Iris pigment epithelial cell (primary cell): ENCODE measurements at places on chromosomes 1 and 21.

- peak; percentile 70 for DNase-seq
These were observed 939 bp upstream of the CCN1 start for GRCh38 chr1:85579622-85580021.

DNA sequence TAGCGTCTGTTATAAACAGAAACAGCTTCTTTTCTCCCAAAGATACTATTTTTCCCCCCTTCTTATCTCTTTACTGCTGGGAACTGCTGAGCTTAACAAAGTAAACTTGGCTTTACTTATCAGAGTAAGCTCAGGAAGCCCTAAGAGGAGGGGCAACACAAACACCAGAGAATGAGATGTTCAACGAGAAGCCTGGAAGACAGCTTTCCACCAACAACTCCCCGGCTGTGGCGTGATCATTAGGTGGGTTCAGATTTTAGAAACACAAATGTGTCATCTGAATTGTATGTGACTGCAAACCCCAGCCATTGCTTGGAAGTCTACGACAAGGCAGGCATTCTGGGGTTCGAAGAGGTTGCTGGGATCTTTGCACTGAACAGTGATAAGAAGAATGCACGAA, 181.2 kb upstream of the ESRRG start:
- DNase-seq: peak; percentile 5

DNA sequence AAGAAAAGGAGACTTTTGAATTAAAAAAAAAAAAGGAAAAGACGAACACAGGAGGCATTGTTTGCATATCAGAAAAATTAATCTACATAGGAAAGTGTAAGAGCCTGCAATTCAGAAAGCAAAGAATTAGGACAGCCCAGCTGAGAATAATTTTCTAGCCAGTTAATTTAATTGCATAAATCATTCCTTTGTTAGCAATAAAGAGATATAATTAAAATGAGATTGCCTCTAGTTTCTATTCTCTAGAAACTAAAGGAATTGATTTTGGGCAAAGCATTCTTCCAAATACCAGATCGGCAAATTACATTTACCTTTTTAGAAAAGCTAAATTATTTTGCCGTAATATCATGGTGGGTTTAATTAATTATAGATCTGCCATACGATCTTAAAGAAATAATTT, 46.0 kb downstream of the NUF2 start:
- DNase-seq: no peak

- peak; percentile 48 for DNase-seq
These were observed 317.0 kb downstream of the USP25 start for GRCh38 chr21:16046656-16047330.

DNA sequence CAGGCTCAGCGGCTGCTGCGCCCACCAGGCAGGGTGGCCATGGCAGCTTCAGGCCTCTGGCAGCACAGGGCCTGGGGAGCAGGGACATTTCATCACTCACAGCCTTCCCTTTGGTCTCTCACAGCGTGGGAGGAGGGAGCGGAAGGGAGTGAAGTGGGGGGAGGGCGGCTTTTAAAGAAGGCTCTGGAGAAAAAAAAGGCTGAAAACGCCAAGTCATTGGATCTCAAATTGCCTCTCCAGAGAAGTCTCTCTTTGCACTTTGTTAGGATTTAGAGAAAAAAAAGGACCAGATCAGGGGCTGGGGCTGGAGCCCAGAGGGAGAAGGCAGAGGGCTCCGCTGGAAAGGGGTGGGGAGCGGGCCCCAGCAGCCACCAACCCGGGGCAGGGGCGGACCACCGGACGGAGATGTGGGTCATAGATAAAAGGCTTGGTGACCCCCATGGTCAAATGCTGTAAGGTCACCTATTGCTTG, 209.9 kb downstream of the GRIK3 start:
- DNase-seq: no peak

- DNase-seq: no peak
These were observed 192.4 kb upstream of the CSF3R start for GRCh38 chr1:36675106-36675505.

DNA sequence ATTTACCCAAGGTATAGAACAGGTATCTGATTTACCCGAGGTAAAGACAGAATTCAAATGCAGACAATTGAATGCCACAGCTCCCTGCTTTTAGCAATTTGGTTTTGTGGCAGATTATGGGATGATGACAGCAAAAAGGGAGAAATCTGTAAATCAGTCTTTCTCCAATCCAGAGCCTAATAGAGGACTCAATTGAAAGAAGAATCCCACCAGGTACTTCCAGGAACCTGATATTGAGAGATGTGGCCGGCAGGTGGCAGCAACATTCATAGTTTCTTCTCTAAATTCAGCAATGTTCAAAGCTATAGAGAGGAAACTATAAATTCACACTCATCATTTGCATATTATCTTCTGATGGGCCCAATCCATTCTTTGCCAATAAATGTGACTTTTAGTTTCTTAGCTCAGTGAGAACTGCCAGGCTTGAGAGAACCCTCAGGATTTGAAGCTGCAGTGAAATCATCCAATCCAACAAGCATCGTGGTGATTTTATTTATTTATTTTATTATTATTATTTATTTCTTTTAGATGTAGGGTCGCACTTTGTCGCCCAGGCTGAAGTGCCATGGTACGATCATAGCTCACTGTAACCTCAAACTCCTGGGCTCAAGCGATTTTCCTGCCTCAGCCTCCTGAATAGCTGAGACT, 9.8 kb upstream of the PHACTR4 start:
- peak; percentile 64 for DNase-seq

DNA sequence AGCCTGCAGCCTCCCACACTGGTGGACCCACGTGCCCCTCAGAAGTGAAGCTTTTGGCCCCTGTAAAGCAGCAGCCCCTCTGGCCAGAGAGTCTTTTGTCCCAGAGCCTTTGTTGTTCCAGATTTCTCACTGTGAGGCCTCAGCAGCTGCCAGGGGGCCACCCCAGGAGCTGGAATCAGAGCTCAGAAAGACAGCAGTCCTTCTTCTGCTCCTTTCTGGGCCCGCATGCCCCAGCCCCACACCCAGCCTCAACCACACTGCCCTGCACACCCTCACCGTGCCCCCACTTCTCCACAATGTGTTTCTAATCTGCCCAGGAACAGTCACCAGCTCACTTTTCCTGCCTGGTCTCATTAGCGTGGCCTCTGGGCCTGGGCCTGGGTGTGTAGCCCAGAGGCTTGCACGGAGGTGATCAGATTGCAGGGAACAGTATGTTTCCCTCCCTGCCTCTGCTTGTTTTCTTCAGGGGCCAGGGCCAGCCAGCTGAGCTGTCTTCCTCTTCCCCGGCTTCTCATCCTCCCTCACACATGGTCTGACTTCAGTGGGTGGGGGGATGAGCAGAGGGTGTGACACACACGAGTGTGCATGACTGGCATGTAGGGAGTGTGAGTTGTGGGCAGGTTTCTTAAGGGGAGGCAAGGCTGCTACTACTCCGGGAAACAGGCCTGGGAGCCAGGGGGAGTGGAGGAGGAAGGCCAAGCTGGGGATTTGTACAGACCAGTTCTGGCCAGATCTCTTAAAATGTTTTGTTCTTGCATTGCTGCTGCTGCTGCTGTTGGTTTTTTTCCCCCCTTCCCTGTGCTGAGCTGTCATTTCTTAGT, 82.5 kb upstream of the ZNF648 start:
- peak; percentile 64 for DNase-seq

DNA sequence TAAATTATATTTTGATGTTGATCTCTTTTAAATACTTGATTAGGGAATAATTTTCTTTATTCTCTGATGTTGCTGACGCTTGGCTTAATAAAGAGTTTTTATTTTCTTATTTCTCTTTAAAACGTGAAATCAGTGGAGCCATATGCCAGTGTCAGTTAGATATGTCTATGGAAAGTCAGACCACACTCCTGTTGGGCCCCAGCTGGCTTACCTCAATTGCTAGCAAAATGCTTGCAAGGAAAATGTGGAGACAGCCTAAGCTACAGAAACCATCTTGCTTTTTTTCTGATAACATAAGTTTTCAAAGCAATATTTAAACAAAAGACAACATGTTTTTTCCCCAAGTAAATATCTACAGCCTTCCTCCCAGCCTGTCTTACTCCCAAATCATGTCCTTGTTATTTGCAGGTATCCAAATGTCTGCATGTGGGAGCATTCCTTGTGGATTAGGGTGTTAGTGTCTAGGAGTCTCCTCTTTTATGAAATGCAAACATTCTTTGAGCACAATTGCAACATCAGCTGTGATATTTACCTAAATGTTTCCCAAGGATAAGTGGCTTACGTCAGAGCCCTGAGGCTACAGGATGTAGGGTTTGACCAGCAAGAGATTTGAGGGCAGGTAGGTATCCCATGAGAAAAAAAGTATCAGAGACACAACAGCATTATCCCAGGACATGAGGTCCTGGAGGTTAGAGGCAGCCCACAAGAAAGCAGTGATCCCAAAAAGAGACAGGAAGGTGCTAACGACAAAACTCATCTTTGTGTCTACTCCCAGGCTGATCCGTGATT, 117.2 kb upstream of the KCNJ15 start:
- DNase-seq: peak; percentile 90

DNA sequence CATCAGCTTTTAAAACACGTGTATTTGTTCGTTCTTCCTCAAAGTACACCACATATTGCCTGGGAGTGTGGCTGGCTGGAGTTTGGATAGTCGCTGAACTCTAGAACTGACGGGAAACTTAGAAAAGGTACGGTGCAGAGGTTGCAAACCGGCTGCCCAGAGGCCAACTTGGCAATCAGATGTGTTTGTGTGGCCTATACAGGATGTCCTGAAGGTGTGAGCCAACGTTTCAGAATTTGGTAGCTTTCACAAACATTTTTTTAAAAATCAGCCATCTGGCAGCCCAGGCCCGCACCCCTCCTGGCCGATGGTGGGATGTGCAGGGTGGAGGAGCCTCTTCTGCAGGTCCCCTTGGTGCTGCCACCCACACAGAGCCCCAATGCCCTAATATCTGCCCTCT, 73.6 kb upstream of the SLC25A33 start:
- no peak for DNase-seq

GRCh38 chr1:14263671-14264070, 334.8 kb upstream of the KAZN start:
- no peak for DNase-seq

DNA sequence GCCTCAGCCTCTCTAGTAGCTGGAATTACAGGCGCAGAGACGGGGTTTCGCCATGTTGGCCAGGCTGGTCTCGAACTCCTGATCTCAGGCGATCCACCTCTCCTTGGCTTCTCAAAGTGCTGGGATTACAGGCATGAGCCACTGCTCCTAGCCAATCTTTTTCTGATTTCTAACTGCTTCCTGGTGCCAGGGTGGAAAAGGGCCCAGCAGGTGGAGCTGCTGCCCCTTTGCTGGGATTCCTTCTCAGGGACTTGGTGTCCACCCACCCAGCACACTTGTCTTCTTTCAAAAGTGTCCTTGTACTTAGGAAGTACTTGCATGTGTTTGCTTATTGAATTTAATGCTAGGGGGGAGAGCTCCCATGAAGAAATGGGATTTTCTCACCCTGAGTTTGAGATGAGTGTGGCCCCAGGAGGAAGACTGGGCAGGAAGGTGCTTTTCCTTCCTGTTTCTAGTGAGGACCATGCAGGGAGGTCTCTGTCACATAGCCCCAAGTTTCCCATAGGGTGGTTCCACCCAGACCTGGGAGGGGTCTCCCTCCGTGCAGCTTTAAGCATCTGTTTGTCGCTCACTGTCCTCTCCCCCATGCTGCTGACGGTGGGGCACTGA, 14.2 kb downstream of the UTP11 start:
- DNase-seq: peak; percentile 59

DNA sequence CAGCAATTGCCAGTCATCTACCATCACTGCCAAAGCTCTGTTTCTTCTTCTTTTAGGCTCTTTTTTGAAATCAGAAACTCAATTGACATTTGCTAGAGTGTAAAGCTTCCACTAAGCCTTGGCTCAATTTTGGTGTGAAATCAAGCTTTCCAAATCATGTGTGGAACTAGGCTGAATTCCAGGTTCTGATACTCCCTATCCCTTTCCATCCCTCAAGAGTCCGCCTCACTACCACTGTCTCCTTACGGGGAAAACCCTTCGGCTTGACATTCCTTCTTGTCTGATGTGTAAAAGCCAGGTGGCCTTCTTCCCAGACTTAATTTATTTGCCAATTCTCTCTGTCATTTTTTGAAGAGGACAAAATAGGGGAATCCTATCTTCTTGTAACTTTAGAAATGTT, 47.2 kb upstream of the PRMT6 start:
- DNase-seq: no peak

DNA sequence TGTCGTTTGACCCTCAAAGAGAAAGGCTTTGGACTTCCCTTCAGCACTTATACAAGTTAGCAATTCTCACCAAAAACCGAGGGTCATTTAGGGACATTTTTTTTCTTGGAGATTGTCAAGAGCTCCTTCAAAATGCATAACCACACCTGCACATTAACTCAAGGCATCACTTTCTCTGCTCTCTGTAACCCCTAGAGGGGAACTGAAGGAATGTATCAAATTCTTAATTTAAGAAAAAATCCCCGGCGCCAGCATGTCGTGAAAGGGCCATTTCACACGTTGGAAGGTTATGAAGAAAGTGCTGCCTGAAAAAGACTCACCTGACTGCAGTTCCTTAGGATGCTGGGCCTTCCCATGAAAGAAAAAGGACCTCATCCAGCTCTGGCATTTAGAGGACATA, 131.6 kb upstream of the ZC3H12A start:
- DNase-seq: no peak

DNA sequence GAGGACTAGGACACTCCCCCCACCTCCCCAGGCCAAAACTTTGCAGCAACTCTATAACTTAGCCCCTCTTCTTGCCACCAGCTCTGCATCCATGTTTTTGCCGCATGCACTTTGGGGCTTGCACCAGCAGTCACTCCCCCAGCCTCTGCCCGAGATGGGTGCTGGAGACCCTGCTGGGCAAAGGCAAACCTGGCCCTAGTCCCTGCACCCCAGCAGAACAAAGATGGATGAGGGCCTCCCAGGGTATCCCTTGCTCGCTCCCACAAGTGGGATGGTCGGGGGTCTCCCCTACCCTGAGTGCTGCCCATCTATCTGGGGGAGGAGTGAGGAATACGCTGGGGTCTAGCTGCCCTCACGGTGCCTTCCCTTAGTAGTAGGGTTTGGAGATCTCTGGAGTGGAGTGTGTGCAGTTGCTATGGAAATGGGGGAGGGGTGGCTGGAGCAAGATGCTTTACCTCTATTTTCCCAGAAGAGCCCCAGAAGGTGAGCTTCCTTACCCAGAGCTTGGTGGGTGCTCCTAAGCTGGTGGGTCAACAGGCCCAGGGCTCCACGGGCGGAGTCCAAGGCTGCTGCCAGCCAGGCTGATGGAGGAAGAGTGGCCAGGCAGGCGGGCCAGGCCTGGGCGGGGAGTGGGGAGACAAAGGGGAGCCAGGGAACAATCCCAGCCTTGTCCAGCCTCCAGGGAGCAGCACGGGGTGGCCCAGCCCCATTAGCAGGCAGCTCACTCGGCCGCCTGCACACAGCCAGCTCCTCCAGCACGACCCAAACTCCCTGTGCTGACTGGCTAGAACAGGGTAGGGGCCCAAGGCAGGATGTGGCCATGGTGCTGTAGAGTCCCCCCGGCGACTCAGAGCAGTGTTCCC, at the start of gene PAQR6:
PAQR6 (minus strand) TSS at position 597 of the 863 bp plus-strand sequence. CDS start 1,325 bp downstream, outside the sequence.
- no peak for DNase-seq

DNA sequence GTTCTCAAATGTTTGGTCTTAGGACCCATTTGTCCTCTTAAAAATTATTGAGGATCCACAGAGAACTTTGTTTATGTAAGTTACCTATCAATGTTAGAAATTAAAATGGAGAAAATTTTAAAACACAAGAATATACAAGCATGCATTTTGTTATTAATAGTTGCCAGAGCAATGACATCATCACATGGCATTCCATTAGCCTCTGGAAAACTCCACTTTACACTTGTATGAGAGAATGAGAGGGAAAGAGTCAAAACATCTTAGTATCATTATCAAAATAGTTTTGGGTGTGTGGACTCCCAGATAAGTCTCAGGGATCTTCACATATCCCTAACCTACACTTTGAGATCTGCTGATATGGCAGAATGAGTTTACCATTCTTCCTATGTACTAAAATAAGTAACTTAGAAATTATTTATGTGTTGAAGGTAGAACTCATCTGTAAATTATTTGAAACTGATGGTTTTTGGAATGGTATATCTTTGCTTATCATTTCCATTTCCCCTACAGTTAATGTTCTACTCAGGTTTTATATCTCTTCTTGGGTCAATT, 48.8 kb downstream of the RNF220 start:
- DNase-seq: no peak
